Stimulated activated naive CD4-positive, alpha-beta T cell (primary cell): ENCODE measurements at places on chromosomes 1 and 21.

GRCh38 chr21:36491209-36491910 lies 11.4 kb upstream of the CLDN14 start:
- no peak for DNase-seq

GRCh38 chr1:212488436-212489283 lies 55.9 kb downstream of the NENF start:
- no peak for DNase-seq

- no peak for DNase-seq
These were observed 59.9 kb downstream of the JAK1 start for GRCh38 chr1:64906447-64906846.

GRCh38 chr1:119324198-119324597 lies 44.4 kb upstream of the HAO2 start:
- no peak for DNase-seq

DNA sequence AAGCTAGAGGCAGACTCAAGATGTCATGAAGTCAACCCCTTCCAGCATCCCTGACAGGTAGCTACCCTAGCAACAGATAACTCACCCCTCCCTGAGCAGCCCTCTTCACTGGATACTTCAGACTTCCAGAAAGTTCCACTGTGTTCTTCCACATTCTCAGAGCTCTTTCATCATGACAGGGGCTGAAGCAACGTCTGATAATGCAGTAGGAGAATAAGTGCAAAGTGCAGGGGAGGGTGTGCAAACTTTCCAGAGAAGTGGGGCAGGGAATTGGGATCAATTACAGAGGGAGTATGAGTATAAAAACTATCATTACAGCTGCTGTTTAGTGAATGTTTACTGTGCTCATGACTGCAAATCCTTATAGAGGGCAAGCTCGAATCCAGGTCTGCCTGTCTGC lies 26.4 kb upstream of the FOXE3 start:
- no peak for DNase-seq

DNA sequence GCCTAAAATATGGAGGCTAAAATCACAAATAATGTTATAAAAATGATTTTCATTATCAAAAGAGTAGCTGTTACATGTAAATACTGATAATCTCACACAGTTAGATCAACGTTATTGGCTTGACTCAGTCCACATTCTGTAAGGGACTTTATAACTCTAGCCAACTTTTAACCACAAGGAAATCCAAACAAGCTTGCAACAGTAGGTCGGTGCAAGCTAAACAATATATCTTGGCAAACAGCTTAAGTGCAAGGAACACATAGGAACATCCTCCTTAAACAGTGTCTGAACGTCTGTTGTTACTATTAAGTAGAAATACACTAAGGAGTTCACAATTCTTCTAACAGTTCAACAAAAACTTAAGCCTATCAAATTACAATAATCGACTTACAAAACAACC lies 126.7 kb downstream of the EIF4G3 start:
- no peak for DNase-seq

DNA sequence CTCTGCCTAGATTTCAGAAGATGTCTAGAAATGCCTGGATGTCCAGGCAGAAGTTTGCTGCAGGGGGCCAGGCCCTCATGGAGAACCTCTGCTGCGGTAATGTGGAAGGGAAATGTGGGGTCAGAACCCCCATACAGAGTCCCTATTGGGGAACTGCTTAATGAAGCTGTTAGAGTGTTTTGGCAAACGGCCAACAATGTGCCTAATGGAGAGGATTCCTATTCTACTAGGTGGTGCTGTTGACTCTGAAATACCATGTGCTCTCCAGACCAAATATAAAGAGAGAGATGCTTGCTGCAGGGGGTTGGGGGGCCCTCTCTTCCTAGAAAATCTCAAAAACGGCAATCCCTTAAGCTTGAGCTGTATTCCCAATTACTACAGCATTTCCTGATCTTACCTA lies 57.1 kb upstream of the DR1 start:
- DNase-seq = no peak

DNA sequence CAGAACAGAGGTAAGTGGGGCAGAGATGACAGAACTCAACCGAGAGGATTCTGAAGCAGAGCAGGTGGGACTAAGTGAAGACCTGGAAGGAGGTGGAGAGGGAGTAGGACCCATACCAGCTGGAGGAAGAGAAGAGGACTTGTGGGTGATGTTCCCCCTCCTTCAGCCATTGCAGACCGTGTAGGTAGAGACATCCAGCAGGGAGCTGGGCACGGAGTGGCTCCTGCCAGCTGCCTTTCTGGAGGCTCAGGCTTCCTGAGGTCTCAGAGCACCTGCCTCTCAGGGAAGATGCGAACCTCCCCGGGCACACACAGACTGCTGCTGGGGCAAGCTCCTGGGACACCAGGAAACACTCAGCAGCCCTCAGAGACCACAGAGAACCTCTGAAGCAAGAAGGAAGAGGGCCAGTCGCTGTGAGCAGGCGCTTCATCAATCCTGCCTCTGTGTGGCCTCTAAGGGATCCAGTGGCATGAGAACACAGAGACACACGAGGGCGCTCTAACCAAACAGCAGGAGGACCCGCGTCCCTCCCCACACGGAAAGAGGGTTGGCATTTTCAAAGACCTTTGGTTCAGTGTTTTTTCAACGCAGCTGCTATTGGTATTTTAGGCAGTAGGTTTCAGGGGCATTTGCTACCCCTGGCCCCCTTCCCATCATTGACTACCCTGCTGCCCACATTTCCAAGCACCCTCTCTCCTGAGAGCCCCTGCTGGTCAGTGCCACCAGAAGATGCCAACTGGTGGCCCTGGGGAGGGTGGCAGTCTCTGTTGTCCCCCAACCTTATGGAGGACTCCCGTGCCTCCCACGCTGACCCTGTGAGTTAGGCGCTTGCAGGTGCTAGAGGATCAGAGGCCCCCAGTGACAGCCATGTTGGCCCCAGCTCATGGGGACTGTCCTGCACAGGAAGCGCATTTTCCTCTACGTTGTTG lies 89.6 kb upstream of the EDN2 start:
- peak; percentile 64 for DNase-seq

- no peak for DNase-seq
These were observed 182.1 kb upstream of the DMRTA2 start for GRCh38 chr1:50605186-50605875.

GRCh38 chr1:238624776-238625175 lies 734.1 kb upstream of the ZP4 start:
- no peak for DNase-seq
